Activated CD4-positive, alpha-beta T cell treated with anti-CD3 and anti-CD28 coated beads, Interleukin-2, amount 10 ng/mL, durations not matched to agents 7 days and 5 days (primary cell): ENCODE measurements at places on chromosomes 2 and 18. TPM values are rescaled to one million over a fixed set of nuclear protein-coding genes. Genes with fewer than 3 reads are reported as not detected.

The SP5 gene
- total RNA-seq = not detected

The MC5R gene
- total RNA-seq = not detected

The SAG gene
- not detected for total RNA-seq

The FBXO48 gene
- 3.7 TPM for total RNA-seq

The KCNK3 gene
- not detected for total RNA-seq

The CYS1 gene
- 0.15 TPM for total RNA-seq

The ASTL gene
- not detected for total RNA-seq

The TNFRSF11A gene
- 8.6 TPM for total RNA-seq

The UGT1A8 gene
- not detected for total RNA-seq

The RPRM gene
- not detected for total RNA-seq

The SCN9A gene
- 0.48 TPM for total RNA-seq

The AAK1 gene
- total RNA-seq = 121 TPM

The ANKAR gene
- total RNA-seq = 4.8 TPM

The CXCR4 gene
- total RNA-seq = 169 TPM

The STARD6 gene
- not detected for total RNA-seq

The CRYGD gene
- not detected for total RNA-seq

The GALR1 gene
- not detected for total RNA-seq

The CLEC4F gene
- not detected for total RNA-seq

The ZNF2 gene
- total RNA-seq = 4.4 TPM

The CCT7 gene
- total RNA-seq = 281 TPM

The SLC4A1AP gene
- total RNA-seq = 23.5 TPM

The HOXD12 gene
- total RNA-seq = not detected

The RELCH gene
- total RNA-seq = 41.7 TPM

The OTOF gene
- total RNA-seq = 11.7 TPM

The AOX1 gene
- total RNA-seq = 0.19 TPM

The TMBIM1 gene
- 101 TPM for total RNA-seq

The IL37 gene
- total RNA-seq = not detected

The MTCL1 gene
- total RNA-seq = 1.8 TPM

The LYPD6B gene
- not detected for total RNA-seq

The RASGRP3 gene
- total RNA-seq = 11.8 TPM

The SERPINB12 gene
- not detected for total RNA-seq

The LIPG gene
- total RNA-seq = 0.15 TPM

The CCDC142 gene
- 27.1 TPM for total RNA-seq

The AP1S3 gene
- 7.5 TPM for total RNA-seq

The ADRA2B gene
- total RNA-seq = 0.06 TPM

The CNGA3 gene
- total RNA-seq = not detected

The OTX1 gene
- not detected for total RNA-seq

The DRC1 gene
- total RNA-seq = not detected

The CCDC121 gene
- 1.00 TPM for total RNA-seq

The TDRD15 gene
- total RNA-seq = not detected

The SATB2 gene
- 0.02 TPM for total RNA-seq

The TANC1 gene
- 0.52 TPM for total RNA-seq

The PDE1A gene
- total RNA-seq = not detected

The TPGS2 gene
- 158 TPM for total RNA-seq

The ATP8B1 gene
- not detected for total RNA-seq

The PDE6D gene
- total RNA-seq = 30.2 TPM

The DAPL1 gene
- total RNA-seq = not detected

The RESP18 gene
- not detected for total RNA-seq

The APCDD1 gene
- not detected for total RNA-seq

The GALNT3 gene
- 9.9 TPM for total RNA-seq

The KIF5C gene
- total RNA-seq = 6.1 TPM

The GKN1 gene
- total RNA-seq = not detected

The HTR2B gene
- 2.2 TPM for total RNA-seq
